ENCODE measurements at places on chromosomes 6 and 20.

DNA sequence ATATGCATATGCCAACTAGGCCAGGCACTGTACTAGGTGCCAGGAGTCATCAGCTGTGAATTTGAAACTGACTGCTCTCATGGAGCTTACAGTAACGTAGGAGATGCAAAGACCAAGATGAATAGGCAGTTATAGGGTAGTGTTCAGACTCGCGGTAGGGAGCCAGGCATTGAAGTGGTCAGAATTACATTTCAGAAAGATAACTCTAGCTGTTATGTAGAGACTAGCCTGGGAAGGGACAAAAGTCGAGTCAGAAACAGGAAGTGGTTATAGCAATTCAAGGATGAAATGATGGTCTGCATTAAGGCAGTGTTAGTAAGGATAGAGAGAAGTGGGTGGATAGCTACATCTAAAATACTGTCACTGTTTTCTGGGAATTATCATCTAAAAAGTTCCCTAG lies 56.6 kb downstream of the PCMT1 start:
- DNase-seq = no peak

GRCh38 chr6:154139892-154140291 lies 100.9 kb downstream of the OPRM1 start:
- no peak for DNase-seq

DNA sequence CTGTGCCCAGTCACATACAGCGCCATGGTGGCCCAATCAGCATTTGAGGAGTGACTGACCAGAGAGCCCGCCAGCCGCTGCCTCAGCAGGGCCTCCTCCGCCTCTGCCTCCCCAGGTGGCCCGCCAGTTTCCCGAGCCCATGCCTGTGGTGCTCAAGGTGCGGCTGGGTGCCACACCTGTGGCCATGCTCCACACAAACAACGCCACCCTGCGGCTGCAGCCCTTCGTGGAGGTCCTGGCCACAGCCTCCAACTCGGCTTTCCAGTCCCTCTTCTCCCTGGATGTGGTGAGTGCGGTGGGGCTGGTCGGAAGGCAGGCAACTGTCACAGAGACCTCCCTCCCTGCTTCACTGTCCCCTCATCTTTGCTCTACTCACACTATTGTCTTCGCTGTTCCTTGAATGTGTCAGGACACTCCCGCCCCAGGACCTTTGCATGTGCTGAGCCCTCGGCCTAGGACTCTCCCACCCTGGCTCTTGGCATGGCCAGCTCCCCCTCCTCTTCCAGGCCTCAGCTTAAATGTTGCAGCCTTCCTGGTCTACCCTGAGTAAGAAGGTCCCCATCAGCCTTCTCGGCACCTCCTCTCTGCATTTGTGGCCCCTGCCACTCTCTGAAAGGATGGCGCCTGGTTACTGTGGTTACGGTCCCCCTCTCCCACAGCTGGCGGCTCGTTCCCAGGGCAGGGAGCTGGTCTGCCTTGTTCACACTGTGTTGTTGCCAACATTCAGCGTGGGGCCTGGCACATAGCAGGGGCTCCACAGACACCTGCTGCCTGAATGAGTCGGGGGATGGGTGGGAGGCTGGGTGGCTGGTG lies 11.8 kb upstream of the BPIFB6 start:
- no peak for DNase-seq

DNA sequence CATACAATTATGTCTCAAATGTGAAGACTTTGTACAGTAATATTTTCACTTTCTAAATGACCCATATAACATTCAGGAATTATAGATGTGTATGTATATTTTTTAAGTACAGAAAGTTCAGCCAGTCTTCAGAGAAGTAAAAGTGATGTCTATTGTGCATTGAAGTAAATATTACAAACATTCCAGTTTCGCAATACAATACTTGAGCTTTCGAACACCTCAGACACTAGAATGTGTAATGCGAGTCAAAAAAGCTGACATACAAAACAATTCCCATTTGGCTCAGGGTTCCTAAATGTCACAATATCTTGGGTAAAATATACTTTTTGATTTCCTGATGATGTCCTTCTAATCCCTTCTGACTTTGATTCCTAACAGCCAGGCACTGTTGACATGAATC lies 101.4 kb downstream of the ZNF217 start:
- no peak for DNase-seq

DNA sequence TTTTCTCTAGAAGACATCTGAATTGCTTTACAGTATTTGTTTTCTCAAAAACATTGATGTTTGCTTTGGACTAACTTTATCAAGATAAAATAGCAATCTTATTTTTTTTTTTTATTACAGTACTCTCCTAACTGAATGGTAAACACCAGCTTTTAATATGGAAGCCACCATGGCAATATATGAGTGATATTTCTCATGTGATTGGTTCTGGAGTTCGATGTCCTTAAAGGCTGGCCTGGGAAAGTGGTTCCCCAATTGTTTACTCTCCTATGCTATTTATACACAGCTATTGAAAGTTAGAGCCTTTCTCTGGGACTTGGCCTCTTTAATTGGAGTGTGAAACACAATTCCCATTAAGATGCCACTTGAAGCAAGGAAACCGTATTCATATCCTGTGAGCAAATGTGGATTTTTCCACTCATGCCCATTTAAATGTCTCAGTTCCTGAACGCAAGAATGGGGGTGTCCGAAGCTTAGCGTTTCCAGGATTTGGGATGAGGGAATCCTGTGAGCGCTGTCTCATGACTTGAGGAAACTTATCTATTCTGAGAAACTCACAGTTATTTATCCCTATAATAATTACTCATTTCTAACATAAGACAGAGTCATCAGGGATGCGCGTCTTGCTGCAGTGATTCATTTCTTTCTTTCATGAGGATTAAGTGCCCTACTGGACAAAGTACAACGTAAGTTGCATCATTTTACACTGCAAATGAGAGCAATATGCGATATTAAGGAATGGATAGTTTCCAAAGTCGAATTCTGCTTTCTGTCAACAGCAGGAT lies 143.3 kb upstream of the PREP start:
- no peak for DNase-seq

GRCh38 chr6:44122801-44123200 lies 4.5 kb downstream of the MRPL14 start:
- no peak for DNase-seq

DNA sequence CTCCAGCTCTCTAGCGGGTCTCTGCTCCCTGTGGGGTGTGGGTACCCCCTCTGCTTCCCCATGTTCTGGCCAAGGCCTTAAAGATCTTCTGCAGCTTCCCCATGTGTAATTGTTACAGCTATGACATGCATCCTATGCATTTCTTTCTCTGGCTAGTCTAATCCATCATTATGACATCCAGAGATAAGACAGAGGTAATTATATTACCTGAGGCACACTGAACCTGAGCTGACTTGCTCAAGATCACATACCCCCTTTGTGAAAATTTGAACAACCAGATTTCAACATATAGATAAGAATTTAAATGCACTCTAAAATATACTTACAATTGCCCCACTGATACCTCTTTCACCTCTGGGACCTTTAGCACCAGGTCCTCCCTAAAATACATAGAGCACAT lies 102.4 kb downstream of the COL12A1 start:
- no peak for DNase-seq

- DNase-seq = no peak
Measured at GRCh38 chr20:61759286-61760065, 306.2 kb downstream of the TAF4 start.

DNA sequence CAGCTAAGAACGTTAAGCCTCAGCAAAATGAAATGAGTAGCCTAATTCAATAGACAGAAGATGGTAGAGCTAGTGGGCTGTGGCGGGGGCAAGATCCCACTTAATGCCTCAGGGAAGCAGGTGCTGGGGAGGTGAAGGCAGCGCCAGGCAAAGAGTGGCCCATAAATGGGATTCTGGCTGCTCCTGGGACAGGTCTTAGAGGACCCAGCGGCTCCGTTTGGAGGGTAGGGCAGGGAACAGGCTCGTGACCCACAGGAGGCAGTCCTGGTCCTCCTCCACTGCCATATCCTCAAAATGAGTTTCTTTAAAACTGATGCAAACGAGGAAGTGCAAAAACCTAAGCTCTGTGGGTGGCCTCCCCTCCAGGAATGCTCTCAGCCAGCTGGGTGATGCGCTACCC lies 32.7 kb downstream of the SAYSD1 start:
- no peak for DNase-seq

DNA sequence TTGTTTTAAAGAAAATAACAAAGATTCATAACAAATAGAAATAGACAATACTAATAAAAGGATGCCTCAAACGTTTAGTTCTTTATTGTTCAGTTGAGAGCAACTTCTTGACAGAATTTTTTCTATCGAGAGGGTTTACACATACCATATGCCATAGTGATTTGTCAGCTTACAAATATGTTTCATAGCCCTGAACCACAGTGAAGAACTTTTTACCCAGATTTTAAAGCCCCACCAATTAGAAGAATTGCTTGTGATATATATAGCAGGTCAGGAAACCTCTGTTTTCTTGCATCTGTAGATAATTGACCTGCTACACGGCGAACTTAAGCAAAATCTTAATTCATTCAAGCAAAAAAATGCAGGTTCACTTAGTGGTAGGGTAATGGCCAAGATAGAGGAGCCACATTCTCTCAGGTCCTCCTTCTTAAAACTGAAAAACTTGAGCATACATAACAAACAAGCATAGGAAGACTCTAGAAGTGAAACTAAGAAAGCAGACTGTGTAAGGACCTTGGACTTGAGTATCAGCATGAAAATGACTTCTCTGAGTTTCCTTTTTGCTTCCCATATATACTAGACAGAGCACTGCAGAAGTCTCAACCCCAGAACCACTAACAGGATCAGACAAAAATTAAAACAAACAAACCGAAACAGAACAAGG lies 39.5 kb downstream of the CRISP1 start:
- no peak for DNase-seq

DNA sequence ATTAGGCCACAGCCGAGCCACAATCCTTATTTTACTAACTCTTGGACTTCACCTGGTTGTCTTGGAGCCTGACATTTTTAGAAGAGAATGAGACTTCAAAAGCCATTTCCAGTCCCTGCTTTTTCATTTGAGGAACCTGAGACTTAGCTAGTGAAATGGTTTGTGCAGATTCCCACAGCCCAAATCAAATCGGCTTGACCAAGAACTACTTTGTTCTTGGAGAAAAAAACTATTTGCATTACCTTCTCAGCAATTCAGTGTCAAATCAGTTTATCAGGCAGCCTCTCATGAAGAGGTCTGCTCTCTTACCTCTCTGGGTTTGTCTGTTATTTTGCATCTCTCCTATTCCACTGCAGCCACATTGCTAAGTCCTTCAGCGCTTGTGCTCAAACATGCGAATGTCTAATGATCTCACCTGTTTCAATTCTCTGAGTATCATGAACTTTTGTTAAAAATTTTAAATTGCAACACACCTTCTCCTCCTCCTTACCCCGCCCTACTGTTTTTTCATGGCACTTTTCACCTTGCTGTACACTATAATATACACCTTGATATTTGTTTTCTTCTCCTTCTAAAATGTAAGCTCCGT lies 573 bp upstream of the IFNGR1 start:
- DNase-seq = no peak

- no peak for DNase-seq
Measured at GRCh38 chr6:72551470-72551869, 70.4 kb upstream of the KCNQ5 start.

DNA sequence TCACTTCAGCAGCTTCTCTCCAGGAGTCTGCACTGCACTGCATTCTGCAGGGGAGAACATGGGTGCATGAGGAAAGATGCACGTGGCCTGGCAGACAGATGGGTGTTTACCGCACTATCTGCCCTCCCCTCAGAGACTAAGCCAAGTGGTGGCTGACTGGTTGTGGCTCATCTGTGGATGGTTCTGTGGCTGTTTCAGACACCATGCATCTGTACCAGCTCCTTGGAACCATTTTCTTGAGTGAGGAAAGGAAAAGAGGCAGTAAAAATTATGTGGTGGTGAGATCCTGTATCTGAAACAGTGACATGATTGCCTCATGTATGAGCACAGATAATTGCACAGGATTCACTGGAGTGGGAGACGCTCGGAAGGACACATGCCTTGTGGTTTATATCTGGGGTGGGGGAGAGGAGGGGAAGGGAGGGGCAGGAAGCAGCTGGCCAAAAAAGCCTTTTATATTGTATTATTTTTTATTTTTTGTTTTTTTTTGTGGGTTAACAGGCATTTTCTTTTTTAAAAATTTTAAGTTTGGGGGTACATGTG lies 161.7 kb downstream of the ERMARD start:
- no peak for DNase-seq

DNA sequence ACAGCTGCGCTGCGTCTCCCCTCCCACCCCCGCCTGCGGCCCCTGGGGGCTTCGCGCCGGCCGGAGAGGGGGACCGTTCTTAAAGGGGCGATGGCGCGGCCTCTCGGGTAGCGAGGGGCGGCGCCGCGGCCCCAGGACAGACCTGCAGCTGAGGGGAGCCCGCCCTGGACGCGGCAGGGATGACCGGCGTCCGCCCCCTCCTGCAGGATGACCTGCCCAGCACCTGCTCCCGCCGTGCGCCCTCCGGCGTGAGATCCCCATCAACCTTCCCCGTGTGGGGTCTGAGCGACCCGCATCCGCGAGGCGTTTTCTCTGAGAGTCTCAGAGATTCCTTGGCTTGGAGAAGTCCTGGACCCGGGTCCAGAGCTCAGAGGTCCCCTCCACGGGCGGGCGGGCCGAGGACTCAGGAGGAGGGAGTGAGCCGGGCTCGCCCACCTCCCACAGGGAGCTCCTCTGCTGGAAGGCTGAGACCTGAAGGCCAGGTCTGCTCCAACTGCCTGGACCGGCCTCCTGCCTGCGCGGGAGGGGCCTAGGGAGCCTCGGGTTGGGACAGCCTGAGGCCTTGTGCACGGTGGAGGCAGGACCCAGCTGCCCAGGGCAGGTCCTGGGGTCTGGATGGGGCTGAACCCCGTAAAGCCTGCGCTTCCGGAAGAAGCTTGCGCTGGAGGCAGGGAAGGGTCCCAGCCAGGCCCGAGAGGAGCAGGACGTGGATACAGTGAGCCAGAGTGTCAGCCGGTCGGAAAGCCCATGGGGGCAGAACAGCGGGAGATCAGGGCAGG lies 532 bp upstream of the NKAIN4 start:
- no peak for DNase-seq

DNA sequence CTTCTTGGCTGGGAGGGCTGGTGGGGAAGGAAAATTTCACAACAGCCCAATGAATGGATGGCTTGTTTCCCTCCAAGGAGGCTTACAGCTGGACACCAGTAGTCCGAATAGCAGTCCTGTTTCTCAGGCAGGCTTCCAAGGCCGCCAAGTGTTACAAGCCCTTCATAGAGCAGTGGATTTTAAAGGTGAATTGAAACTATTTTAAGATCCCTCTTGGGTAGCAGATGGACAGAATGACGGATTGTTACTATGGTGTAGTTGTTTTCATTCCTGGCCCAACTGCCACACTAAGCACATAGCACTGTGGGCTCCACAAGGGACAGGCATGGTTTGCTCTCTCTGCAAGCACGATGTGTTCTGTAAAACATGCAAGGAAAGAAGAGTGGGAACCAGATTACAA lies 203.3 kb upstream of the TAB2 start:
- DNase-seq = no peak

DNA sequence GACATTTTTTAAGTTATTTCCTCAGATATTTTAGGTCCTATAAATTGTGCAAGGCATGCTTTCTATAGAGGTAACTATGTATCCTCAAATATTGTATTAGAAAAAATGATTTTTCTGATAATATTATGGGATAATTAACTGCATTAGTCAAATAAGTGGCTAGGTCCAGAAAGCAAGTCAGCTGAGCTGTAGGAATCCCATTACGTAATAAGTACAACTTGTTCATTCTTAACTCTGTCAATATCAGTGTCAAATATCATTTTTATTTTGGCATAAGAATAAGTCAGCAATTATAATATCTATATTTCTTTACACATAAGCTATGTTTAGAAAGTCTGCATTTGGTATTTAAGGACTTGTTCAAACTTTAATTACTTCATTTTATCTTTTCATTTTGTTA lies 830.9 kb upstream of the GJE1 start:
- DNase-seq = no peak
